ENCODE measurements at places on chromosomes 7 and 10. TPM values are rescaled to one million over a fixed set of nuclear protein-coding genes. Genes with fewer than 3 reads are reported as not detected.

DNA sequence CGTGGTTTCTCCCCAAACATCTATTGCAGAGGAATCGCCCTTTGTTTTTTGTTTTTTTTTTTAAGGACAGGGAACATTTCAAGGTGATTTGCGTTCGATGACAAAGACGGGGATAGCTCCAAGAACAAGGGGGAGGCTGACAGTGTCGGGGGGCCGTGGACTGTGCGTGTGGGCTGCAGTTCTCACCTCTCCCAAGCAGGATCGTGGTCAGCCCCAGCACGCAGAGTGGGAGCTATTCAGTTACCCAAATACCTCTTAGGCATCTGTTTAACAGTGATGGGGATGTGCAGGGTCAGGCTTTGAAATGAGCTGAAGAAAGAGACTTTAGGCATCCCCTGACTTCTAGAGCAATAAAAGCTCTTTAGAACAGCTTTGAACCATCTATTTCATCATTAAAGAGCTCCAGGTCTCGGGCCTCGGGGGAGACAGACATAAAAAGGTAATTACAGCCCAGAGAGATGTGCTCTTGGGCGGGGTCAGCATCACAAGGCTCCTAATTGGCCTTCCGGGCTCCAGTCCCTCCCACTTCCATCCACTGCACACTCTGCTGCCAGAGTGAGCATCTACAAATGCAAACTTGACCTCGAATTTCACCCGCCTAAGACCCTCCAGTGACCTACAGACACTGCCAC lies 97.3 kb downstream of the MYL10 start:
- DNase-seq = no peak

- DNase-seq = no peak
Observed at GRCh38 chr7:82098414-82098813, 328.6 kb upstream of the HGF start.

DNA sequence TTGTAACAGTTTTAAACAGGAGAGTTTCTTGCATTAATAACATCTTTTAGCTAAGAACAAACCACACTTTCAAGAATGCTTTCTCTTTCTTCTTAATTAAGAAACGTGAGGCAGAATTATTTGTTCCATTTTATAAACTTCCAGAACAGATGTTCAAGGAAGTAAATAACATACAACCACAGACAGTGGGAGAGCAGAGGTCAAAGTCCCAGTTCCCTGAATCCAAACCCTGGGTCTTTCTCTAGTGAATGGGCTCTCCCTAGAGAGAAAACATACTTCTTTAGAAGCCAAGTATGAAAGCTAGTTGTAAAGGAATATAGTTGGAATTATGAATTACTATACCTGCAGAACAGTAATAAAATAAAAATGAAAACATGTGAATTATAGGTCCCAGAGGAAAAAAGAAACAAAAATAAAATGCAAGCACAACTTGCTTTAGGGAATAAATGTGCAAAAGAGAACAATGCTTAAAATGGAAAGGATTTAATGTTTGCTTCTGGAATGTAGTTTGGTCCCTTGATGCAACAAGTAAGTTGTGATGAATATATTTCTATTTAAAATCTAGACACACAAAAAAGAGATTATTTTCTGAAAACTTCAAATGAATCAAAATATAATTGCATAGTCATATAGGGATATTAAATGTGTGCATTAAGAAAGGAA lies 6.0 kb downstream of the OR6B1 start:
- no peak for DNase-seq

GRCh38 chr7:117138981-117139380 lies 183.9 kb downstream of the WNT2 start:
- no peak for DNase-seq

- no peak for DNase-seq
Observed at GRCh38 chr10:3421537-3422257, 249.1 kb upstream of the PITRM1 start.

DNA sequence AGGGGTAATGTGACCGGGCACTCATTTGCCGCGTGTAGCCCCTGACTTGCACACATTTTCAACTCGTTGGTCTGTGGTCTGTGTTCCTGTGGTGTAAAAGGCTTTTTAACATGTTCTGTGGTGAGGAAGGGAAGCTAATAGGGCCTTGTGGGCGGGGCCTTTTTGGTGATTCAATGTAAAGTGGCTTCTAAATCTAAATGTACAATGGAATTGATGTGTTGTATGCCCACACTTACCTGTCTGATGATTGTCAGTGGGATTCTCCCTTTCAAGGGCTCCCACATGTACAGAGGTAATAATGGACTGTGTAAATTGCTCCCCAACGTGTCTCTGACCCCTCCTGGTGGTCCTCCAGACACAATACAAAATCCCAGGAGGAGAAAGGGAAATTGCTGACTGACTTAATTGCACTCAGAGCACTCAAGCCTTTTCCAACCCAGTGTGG lies 43.1 kb upstream of the GATAD1 start:
- DNase-seq = no peak

DNA sequence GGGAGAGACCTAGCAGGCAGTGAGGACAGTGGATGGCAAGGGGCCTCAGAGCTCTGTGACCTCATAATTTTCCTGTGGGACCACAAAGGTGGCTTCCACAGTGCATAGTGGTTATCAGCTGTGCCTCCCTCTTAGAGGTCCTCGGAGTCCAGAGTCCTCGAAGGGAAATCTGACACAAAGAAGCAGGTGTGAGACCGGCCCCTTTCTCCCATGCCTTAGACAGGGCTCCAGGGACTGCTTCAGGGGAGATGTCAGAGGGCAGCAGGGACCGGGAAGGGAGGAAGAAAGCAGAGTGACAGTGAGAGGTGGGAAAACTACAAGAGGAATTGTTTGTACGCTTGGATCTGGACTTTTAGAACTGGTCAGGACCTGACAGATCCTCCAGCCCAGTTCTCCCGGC lies 66.3 kb downstream of the BAMBI start:
- DNase-seq = no peak

- no peak for DNase-seq
Observed at GRCh38 chr7:133360201-133360600, 107.3 kb downstream of the EXOC4 start.

DNA sequence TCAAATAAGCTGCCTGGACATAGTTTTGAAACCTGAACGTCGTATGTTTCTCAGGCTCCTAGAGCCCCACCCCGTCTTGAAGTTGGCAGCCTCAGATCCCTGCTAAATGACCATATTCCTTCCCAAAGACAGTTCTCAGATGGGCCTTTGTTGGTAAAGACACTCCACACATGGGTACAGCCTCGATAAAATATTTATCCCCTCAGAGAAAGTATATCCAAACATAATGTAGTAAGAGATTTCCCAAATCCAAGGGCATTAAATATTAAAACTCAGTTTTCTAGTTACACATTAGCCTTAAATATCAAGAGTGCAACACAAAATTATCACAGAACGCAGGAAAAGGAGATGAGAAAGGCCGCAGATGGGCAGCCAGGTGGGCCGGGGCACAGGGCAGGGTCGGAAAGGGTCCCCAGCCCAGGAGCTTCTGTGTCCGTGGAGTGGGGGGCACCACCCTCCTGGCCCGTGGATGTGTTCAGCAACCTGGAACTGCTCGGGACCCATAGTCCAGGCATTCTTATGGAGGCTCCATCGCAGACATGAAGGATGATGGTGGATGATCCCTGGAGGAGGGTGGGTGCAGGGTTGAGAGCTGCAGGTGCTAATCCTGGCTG lies 1.5 kb upstream of the CFAP46 start:
- DNase-seq = no peak

DNA sequence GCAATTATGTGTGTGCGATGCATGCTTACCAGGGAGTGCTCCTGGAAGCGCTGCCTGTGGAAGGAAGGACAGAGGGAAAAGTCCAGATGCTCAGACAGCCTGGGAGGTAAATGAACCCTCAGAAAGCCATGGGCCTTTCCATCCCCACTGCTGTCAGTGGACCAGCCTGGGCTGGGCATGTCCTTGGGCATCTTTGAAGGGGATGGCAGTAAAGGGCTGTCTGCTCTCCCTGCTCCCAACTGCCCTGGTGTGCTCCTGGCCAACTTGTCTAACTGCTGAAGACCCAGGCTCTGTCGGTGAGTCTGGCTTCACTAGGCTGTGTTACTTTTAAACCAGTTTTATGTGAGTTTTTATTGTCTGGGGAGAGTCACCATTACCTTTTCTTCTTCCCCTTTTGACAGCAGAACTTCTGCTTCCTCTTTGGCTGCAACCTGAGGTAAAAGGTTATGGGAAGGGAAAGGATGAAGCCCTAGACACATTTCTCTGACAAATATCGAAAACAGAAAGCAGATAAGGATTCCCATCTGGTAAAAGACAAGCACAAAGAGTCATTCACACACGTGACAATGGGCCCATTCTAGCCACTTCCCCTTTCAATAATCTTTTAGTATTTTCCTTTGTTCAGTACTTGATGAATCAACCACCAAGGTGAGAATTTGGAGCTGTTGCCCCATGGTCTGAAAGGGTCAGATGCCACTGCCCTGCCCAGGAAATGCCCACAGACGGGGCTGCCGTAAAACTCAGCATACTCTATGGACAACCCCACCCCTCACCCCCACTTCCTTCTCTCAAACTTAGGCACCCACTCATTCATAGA lies 27.6 kb upstream of the PIK3AP1 start:
- no peak for DNase-seq

GRCh38 chr10:110103921-110104461 lies 96.2 kb downstream of the ADD3 start:
- no peak for DNase-seq

GRCh38 chr7:91657483-91658071 lies 222.9 kb downstream of the MTERF1 start:
- DNase-seq = no peak

- no peak for DNase-seq
Observed at GRCh38 chr7:21422751-21423150, 5.1 kb upstream of the SP4 start.

GRCh38 chr10:61883371-61884025 lies 18.0 kb upstream of the ARID5B start:
- DNase-seq = no peak

DNA sequence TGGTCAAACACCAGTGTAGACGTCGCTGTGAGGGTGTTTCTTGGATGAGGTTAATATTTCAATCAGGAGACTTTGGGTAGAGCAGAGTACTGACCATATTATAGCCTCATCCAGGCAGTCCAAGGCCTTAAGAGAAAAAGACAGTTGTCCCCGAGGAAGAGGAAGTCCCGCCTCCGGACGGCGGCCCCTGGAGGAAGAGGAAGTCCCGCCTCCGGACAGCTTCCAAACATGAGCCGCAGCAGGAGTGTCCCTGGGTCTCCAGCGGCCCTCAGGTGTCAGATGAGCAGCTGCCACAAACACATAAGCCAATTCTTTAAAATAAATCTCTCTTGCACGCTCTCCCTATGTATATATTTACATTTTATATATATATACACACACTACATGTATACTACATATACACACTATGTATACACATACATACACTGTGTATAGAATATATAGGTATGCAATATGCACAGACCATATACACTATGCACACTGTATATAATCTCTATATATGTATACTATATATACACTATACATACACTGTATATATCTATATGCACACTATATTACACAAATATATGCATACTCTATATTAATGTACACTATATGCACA lies 37.5 kb downstream of the PWWP2B start:
- no peak for DNase-seq

DNA sequence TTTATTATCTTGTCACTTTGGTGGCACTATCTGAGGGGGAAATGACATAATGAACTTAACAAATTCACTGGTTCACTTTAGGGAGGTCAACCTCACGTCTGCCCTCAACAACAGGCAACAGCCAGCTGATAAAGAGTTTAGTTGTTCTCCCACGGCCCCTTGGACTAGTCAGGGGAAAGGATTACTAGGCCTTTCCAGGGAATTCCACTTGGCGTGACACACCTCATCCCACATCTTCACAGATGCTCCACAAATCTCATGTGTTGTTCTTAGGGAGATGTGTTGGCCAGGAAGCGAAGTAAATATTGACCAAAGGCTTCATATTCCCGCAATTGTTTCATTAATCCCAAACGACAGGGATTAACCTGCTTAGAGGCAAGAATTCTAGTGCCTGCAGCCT lies 183.5 kb upstream of the CDCA7L start:
- no peak for DNase-seq

DNA sequence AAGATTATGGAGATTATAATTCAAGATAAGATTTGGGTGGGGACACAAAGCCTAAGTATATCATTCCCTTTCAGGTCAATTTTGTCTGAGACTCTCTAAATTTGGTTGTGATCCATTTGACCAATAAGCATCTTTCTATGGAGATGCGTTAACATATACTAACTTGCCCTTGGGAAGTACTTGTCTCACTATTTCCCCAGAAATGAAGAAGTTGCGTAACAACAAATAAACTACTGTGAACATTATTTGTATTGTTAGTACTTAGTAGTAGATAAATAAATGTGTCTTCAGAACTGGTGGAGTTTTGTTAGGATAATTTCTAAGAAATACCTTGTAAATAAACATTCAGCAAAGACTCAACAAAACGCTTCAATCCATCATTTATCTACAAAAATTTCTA lies 127.3 kb upstream of the LYZL2 start:
- DNase-seq = no peak

DNA sequence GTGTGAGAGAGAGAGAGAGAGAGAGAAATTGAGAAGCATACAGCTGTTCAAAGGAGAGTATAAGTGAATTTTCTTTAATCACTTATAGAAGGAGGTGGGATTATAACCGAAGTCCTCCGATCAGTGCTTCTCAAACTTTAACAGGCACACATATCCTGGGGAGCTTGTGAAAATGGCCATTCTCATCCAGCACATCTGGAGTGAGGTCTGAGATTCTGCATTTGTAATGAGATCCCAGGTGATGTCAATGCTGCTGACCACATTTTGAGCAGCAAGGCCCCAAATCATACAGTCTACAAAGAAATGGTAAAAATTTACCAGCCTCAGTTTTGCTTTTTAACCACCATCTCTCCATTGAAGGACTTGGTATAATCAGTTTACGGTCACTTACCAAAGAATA lies 219.0 kb downstream of the PTEN start:
- no peak for DNase-seq

Gene ZC3HAV1
- total RNA-seq = 36.6 TPM

Gene NPY4R2
- not detected for total RNA-seq

Gene MMRN2
- 53.6 TPM for total RNA-seq

Gene GDF2
- not detected for total RNA-seq

Gene ZNF425
- 8.8 TPM for total RNA-seq

Gene ANXA8
- not detected for total RNA-seq

Gene PNLIPRP2
- not detected for total RNA-seq

Gene DPP6
- total RNA-seq = 58.4 TPM

Gene AKR1C3
- 10.0 TPM for total RNA-seq

Gene SKAP2
- 3.3 TPM for total RNA-seq

Gene UBE2H
- 35.4 TPM for total RNA-seq

Gene DNAJC9
- 18.6 TPM for total RNA-seq

Gene CLEC5A
- total RNA-seq = 0.28 TPM

All from uterus (tissue), 4 donors.